Umbilical cord (tissue), 2 donors: ENCODE measurements at places on chromosomes 1 and 21. TPM values are rescaled to one million over a fixed set of nuclear protein-coding genes. Genes with fewer than 3 reads are reported as not detected.

Gene UMODL1
- 0.48 TPM for total RNA-seq

Gene LORICRIN
- total RNA-seq, result not detected

Gene HNRNPCL1
- total RNA-seq, result 0.72 TPM

Gene SERBP1
- total RNA-seq, result 190 TPM

Gene LCE3D
- total RNA-seq, result 2.4 TPM

Gene KANK4
- total RNA-seq, result 16.1 TPM

Gene COL16A1
- total RNA-seq, result 570 TPM

Gene JAM2
- 35.9 TPM for total RNA-seq

Gene SUSD4
- total RNA-seq, result 0.24 TPM

Gene SLC26A9
- total RNA-seq, result 0.24 TPM

Gene ESPN
- total RNA-seq, result 0.24 TPM

Gene MCOLN2
- not detected for total RNA-seq

Gene YTHDF2
- 36.4 TPM for total RNA-seq

Gene PHC2
- total RNA-seq, result 56.6 TPM

Gene DISP3
- 0.96 TPM for total RNA-seq

Gene AKR1A1
- total RNA-seq, result 84.0 TPM

Gene SIPA1L2
- total RNA-seq, result 49.1 TPM

Gene CYP4A11
- 2.2 TPM for total RNA-seq

Gene WASF2
- total RNA-seq, result 25.3 TPM

Gene HTR6
- not detected for total RNA-seq

Gene PRKAA2
- 4.8 TPM for total RNA-seq

Gene LAD1
- total RNA-seq, result 8.2 TPM

Gene TNFSF4
- total RNA-seq, result 7.2 TPM

Gene FYB2
- total RNA-seq, result 15.6 TPM

Gene RXFP4
- total RNA-seq, result 6.3 TPM

Gene SPRR3
- 8.7 TPM for total RNA-seq

Gene IL12RB2
- 9.4 TPM for total RNA-seq

Gene KCNAB2
- total RNA-seq, result 4.3 TPM

Gene ITLN1
- 2.2 TPM for total RNA-seq

Gene BTG2
- total RNA-seq, result 63.3 TPM

Gene PDZK1IP1
- not detected for total RNA-seq

Gene OR14K1
- total RNA-seq, result not detected

Gene LENEP
- total RNA-seq, result not detected

Gene TCHH
- 0.96 TPM for total RNA-seq

Gene FCER1A
- total RNA-seq, result 2.9 TPM

Gene C1orf105
- total RNA-seq, result not detected

Gene HTR1D
- 1.4 TPM for total RNA-seq

Gene HUNK
- 3.1 TPM for total RNA-seq

Gene CNR2
- under 0.01 TPM for total RNA-seq
